GM12878 (cell line): ENCODE measurements at places on chromosomes 3 and 15. TPM values are rescaled to one million over a fixed set of nuclear protein-coding genes. Genes with fewer than 3 reads are reported as not detected.

- H3K27ac ChIP-seq: peak overlapping the region; percentile 68
- H3K4me1 ChIP-seq: peaks cover 15% of the 10 kb centered on the region
- peak; percentile 57 for DNase-seq
- H3K36me3 ChIP-seq: no peaks in the 10 kb centered on the region
- no peak overlapping the region for H3K4me3 ChIP-seq
These were observed 343.4 kb downstream of the TBC1D5 start for GRCh38 chr3:17398959-17399551.

Gene TJP1
- total RNA-seq: 0.49 and 0.72 TPM in 2 replicates

Gene C3orf38
- 28.3 and 29.7 TPM in 2 replicates for total RNA-seq

DNA sequence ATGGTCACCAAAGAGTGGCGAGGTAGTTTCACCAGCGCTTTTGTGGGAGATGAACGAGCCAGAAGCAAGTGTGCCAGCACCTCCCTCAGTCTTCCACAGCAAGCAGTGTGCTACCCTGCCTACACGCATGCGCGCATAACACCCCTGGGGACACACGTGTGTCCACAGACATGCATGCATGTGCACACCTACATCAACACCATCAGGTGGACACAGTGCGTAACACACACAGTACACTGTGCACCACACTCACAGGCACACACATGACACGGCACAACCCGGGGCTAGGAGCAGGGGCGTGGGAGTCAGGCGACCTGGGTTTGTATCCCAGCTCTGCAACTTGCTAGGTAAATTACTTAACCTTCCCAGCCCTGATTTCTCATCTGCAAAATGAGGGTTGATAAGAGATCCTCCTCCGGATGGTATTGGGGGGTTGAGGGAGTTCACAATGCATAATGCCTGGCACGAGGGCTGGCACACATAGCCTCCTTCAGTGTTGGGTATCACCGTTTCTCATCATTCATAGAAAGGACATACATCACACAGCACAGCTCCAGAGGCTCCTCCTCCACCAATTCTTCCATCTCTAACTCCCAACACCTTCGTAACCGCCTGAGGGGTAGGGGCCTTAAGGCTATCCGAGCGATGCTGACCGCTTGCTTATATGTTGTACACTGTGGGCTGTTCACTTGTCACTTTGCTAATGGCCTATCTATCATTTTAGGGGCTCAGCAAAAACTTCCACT, 174.9 kb downstream of the SMAD6 start:
- no peaks in the 10 kb centered on the region; the same call in none of the 2 replicates for H3K27me3 ChIP-seq
- no peak for DNase-seq
- peaks cover 3% of the 10 kb centered on the region; the same call in 1 of the 2 replicates for H3K4me1 ChIP-seq

DNA sequence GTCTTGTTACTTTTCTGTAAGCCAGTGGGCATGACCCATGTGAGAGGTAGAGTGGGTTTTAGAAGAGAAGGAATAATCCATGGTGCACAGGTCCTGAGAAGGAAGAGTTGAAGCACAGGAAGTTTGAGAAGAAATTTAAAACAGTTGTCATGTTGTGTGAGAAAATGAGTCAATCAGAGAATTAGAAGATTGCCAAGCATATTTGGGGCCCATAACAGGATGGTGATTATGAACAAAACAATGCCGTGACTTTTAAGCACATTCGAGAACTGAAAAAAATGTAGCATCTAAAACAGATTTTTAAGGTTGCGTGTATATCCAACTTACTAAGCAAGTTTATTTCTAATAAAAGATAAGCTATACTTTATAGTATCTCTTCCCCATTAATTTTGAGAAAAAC, 198.7 kb downstream of the RORA start:
- no peaks in the 10 kb centered on the region for H3K36me3 ChIP-seq
- H3K4me3 ChIP-seq: no peak overlapping the region
- peaks cover 4% of the 10 kb centered on the region; the same call in 1 of the 2 replicates for H3K27me3 ChIP-seq
- H3K27ac ChIP-seq: no peak overlapping the region
- H3K4me1 ChIP-seq: no peaks in the 10 kb centered on the region

- H3K27me3 ChIP-seq: no peaks in the 10 kb centered on the region
- peaks cover 8% of the 10 kb centered on the region; the same call in 1 of the 2 replicates for H3K4me1 ChIP-seq
- H3K36me3 ChIP-seq: no peaks in the 10 kb centered on the region
- DNase-seq: no peak
These were observed 2.2 kb downstream of the HPS3 start for GRCh38 chr3:149131589-149131988.

Gene IMPG2
- total RNA-seq: 0.11 and 0.13 TPM in 2 replicates

- DNase-seq: no peak
- H3K27ac ChIP-seq: no peak overlapping the region
- H3K36me3 ChIP-seq: no peaks in the 10 kb centered on the region
- H3K4me1 ChIP-seq: no peaks in the 10 kb centered on the region
These were observed 957.2 kb downstream of the TUSC7 start for GRCh38 chr3:117666812-117667211.

- peak overlapping the region; percentile 47 for H3K27ac ChIP-seq
- H3K4me1 ChIP-seq: peaks cover 15% of the 10 kb centered on the region; the same call in 1 of the 2 replicates
- H3K4me3 ChIP-seq: 0 out of 2 replicates have a peak overlapping the region, but pooled peaks have one; percentile 13
- no peaks in the 10 kb centered on the region for H3K36me3 ChIP-seq
- H3K27me3 ChIP-seq: no peaks in the 10 kb centered on the region
These were observed 6.6 kb downstream of the FAM98B start for GRCh38 chr15:38460543-38460942.

DNA sequence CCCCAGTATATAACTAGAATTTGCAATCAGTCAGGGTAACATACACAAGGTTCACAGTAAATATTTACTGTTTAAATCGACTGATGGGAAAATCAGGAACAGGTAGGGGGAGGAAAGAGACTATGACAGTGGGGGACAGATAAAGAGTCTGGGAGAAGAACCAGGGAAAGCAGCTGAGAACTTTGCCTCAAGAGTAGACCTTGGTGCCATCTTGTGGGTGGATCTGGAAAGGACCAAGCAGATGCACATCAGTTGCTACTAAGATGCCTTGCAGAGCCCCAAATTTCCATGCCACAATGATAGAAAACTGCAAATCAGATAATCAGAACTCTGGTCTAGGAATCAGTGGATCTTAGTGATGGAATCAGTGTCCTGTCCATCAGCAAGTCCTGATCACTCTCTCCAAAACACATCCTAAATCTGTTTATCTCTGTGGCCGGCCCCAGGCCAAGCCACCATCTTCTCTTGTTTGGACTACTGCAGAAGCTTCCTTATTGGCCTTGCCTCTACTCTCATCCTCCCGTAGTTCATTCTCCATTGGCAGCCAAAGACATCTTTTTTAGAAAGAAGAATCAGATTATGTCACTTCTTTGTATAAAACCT, 62.7 kb downstream of the PDE8A start:
- DNase-seq: peak; percentile 44
- H3K36me3 ChIP-seq: no peaks in the 10 kb centered on the region
- H3K27ac ChIP-seq: no peak overlapping the region
- no peaks in the 10 kb centered on the region for H3K27me3 ChIP-seq
- H3K4me1 ChIP-seq: no peaks in the 10 kb centered on the region; the same call in 1 of the 2 replicates
- H3K4me3 ChIP-seq: no peak overlapping the region

DNA sequence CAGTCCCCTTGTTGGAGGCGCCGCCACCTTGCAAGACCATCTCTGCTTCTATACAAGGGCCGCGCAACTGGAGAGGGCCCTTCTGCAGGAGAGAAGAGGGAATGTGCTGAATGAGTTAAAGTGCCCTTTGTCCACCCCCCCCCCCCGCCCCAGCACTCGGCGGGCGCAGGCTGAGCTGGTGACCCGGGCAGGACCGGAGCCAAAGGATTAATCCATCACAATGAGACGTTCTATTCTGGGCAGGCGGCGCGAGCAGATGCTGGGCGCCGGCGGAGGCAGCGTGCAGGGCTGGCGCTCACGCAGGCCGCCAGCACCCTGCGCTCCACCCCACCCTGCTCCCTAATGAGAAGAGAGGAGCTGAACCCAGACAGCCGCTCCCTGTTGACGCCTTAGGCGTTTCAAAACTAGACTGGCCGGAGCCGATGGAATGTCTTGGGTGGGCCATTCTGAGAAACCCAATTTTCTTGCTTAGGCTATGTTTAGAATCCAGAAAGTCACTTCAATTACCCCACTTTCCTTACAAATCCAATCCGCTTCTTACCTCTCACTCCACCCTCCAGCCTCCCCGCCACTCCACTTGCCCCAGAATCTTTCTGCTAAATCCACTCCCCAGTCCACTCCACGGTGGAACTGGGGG, 32.9 kb downstream of the GJD2 start:
- no peak for DNase-seq
- peaks cover 2% of the 10 kb centered on the region; the same call in 1 of the 2 replicates for H3K27me3 ChIP-seq
- H3K4me1 ChIP-seq: no peaks in the 10 kb centered on the region
- no peaks in the 10 kb centered on the region for H3K36me3 ChIP-seq
- no peak overlapping the region for H3K4me3 ChIP-seq

DNA sequence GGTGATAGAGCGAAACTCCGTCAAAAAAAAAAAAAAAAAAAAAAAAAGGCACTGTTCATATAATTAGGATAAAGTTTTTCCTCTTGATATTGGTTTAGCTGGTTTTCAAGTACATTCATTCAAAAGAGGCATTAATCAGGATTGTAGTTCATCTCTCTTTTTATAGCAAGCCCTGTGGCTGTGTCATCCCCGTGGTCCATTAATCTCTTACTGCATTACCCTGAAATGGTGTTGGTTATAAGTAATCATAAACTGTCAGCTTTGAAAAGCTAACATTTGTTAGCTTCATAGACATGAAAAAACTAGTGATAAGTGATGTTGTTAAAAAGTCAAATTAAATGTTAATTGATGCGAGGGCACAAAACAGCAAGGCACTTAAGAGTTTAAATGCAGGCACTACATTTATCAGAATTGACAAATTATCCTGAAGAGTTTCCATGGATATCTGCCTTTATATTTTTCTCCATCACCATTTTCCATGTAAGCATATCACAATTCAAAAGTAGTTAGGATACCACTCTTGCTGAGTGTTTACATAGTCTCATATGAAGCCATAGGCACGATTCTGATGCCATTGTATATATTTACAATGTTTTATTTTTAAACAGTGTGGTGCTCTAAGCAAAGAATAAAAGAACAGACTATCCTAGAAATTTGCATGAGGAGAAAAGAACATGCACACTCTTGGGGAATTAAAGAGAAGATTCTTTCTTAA, 193.1 kb downstream of the OTOL1 start:
- H3K27me3 ChIP-seq: no peaks in the 10 kb centered on the region
- no peak for DNase-seq
- no peak overlapping the region for H3K27ac ChIP-seq
- no peak overlapping the region for H3K4me3 ChIP-seq

DNA sequence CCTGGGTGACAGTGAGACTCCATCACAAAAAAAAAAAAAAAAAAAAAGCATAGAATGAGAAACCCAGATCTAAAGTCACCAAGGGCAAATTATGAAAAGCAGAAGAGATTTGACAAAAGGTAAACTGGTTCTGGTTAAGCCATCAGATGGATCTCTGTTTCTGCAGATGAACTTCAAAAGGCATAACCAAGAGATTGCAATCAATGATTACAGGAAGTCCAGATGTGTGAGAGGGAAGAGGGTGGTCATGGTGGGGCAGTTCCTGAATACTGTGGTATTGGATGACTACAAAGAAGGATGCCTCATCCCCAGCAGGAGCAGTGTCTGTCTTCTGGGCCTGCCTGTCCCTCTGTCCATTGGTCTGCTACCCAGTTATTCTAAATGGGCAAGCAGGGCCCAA, 3.8 kb downstream of the P4HTM start:
- no peak overlapping the region for H3K4me3 ChIP-seq
- H3K4me1 ChIP-seq: peaks cover 18% of the 10 kb centered on the region
- H3K27me3 ChIP-seq: no peaks in the 10 kb centered on the region
- DNase-seq: no peak
- no peak overlapping the region for H3K27ac ChIP-seq
- no peaks in the 10 kb centered on the region for H3K36me3 ChIP-seq

Gene NRROS
- total RNA-seq: 42.2 and 44.0 TPM in 2 replicates
